ENCODE measurements at places on chromosomes 7 and 10.

DNA sequence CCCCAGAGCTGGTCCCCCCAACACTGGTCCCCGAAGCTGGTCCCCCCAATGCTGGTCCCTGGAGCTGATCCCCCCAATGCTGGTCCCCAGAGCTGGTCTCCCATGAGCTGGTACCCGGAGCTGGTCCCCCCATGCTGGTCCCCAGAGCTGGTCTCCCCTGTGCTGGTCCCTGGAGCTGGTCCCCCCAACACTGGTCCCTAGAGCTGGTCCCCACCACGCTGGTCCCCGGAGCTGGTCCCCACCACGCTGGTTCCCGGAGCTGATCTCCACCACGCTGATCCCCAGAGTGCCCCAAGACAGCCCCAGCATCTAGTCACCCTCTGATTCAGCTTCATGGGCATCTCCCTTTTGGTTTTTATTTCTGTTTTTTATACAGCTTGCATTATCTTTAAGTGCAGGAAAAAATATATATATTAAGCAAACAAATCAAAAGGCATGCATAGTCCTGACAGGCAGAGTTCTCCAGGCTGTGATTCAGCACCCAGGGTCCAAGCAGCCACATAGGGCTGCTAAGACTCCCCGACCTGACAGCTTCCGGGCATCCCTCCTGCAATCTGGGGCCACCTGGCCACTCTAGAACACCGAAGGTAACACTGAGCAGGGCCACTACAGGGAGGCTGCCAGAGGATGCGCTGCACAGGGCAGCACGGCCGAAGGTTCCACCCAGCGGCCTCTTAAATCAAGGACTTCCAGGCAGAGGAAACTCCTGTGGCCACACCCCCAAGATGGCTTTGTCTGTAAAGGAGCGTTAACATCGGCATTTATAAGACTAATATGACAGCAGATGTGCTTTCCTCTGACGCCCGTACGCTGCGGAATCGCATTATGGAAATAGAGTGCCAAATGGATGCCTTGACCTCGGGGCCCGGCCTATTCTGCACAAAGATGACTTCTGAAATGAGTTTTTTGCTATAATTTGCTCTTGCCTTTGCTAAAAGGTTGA, 215.0 kb downstream of the PTPRN2 start:
- no peak for DNase-seq

GRCh38 chr10:122729126-122729525, 29.5 kb upstream of the C10orf120 start:
- DNase-seq: no peak

DNA sequence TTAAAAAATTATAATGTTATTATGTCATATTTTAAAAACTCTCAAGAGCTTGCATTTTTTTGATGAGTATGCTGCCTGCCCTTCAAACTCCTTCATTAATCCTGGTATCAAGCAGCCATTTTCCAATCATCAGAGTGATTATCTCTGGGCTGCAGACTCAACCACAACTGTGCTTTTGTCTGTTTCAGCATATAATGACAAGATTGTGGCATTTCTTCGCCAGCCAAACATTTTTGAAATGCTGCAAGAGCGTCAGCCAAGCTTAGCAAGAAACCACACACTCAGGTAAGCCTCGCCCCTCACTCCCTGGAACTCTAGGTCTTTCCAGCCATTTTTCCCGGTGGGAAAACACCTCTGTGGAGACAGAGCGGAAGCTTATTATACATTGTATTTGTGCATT, 90.0 kb upstream of the STK17A start:
- DNase-seq: no peak

DNA sequence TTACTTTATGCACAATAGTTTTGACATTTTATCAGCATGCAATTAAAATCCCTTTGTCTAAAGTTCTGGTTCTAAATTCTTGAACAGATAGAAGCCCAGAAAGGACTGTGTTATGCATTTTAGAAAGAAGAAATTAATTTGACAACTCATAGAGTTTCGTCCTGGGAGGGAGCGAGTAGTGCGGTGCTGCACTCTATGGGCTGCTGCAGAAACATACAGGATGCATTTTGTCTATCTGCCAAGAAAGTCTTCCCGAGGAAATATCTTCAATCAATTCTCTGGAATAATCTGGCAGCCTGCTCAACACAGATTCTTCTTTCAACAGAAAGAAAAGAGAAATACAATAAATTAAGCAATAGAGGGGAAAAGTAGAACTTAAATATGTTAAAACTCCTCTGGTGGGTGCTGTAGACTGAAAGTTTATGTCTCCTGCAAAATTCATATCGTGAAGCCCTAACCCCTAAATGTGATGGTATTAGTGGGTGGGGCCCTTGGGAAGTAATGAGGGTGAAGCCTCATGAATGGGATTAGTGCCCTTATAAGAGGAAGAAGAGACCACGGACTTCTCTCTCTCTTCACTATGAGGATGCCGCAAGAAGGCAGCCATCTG, 39.0 kb upstream of the IFRD1 start:
- no peak for DNase-seq

DNA sequence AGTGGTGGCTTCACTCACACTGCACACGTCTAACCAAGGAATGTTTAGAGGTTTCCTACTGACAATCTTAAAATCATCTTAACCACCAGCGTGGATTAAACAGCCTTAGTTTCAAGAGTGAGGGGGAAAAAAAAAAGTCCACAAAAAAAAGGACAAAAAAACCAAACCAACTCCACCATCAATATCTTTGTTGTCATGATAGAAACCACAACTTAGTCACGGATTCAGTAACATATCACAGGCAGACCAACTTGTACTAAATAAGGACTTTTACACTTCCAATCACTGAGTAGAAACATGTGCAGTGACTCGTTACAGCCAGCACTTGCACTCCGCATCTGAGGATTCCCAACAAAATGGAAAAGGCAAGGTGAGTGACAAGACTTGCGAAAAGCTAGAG, 46.5 kb downstream of the FAM171A1 start:
- no peak for DNase-seq

- no peak for DNase-seq
These were observed 1.2 kb downstream of the AHCYL2 start for GRCh38 chr7:129225931-129226572.

GRCh38 chr10:74040200-74041126, 42.5 kb downstream of the VCL start:
- DNase-seq: no peak

GRCh38 chr7:38656968-38657367, 25.8 kb upstream of the AMPH start:
- DNase-seq: no peak

DNA sequence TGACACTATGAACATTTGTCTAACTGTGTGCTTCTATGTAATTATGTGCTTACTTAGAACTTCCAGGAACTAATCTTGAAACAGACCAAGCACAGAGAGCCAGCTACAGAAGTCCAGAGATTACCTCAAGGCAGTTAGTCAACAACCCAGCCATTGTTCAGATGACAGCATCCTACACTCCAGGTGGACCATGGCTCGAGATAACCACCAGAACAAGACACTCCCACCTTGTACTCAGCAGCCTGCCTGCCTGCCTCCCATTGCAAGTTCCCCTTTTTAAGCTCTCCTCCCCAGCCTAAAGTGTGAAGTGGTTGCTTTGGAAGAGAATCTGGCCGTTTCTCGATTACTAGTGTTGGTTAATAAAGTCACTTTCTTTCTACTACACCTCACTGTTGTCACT, 1080.6 kb upstream of the LRRN3 start:
- DNase-seq: no peak

DNA sequence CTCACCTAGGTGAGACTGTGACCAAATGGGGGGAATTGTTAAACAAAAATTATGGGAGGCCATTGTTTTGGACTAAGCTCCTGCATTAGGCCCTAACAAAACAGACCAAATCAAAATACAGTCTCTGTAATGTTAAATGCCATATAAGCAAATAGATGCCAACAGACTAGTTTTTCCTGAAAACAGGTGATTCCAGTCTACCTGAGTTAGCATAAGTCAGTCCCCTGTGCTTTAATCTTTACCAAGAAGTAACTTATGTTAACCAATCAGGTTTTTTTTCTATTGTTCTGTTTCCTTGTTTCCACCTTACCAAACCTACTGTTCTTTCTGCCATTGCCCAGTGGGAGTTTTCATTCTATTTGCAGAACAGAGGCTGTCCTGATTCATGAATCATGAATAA, 48.0 kb downstream of the PDZD8 start:
- no peak for DNase-seq

GRCh38 chr10:100508691-100509150, 10.9 kb downstream of the SEC31B start:
- DNase-seq: no peak

GRCh38 chr10:131257027-131257426, 54.5 kb downstream of the TCERG1L start:
- DNase-seq: no peak

GRCh38 chr7:51230723-51231122, 85.9 kb downstream of the COBL start:
- DNase-seq: no peak

GRCh38 chr10:102436312-102436711, 3.9 kb upstream of the CUEDC2 start:
- no peak for DNase-seq

DNA sequence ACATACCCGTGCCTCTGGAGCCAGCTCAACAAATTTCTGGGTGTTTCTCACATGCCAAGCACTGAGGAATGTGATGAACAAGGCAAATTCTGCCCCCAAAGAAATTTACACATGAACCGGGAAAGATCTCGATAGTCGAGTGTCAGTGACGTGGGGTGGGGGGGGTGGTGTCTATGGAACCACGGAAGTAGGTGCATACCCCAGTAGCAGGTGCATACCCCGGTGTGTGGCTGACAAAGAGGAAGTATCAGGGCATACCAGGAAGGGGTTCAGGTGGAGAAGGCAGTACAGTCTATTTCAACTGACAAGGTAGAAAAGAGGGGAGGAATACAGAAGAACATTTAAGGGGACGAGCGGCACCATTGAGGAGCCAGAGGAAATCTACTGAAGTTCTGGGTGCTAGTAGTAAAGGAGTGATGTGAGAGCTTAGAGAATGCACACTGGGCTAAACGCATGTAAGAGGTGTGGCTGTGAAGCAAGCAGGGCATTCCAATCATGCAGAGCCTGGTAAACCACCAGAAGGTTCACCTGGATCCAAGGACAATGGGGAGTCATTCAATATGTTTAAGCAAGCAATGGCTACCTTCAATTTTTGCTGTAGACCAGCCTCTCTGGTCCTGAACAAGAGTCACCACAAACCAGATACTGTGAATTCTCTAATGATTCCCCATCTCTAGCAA, 6.2 kb downstream of the CCDC6 start:
- DNase-seq: no peak

GRCh38 chr10:61902445-61903220, 1.1 kb downstream of the ARID5B start:
- DNase-seq: peak; percentile 32

DNA sequence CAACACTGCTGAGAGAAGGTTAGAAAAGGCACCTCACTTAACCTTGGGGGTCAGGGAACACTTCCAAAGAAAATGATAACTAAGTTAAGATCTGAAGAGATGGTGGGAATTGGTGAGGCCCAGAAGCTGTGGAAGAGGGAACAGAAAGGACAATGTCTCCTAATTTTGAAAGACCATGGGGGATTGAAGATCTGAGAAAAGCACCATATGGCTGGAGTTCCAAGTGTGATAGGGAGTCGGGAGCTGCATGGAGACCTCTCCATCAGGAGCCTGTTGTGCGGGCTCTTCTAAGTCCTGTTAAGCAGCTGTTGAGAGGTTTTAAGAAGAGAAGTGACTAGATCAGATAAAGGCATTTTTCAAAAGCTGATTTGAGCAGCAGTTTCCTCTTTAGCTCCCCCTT, 254.3 kb downstream of the CDK14 start:
- no peak for DNase-seq

All from stimulated activated naive B cell treated with anti-CD40 and anti-IgM and Interleukin-4, amounts not matched to agents 10 μg/mL and 1 μg/mL and 100 μg/mL, for 72 hours (primary cell).